ENCODE measurements at places on chromosomes 2 and 18. TPM values are rescaled to one million over a fixed set of nuclear protein-coding genes. Genes with fewer than 3 reads are reported as not detected.

DNA sequence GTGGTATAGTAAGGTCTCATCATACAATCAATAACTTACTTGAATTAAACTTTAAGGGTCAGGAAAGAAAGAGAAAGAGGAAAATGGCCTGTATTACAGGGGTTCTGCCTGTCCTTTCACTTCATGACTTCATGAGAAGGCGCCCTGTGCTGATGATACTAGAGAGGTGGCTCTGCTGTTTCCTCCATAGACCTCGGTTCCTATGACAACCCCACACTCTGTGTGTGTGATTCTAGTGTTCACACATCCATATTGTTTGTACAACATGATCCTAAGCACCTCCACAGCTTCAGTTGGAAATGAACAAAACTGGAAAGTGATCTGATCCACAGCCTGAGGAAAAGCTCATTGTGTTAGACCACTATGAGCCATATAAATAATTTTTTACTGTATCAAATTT is 7.0 kb upstream of the REEP1 start:
- DNase-seq, result no peak

- no peak for DNase-seq
Observed at GRCh38 chr2:219500135-219500534, 1.4 kb downstream of the GMPPA start.

The GPR39 gene
- 0.47 TPM for total RNA-seq

The HOXD4 gene
- 0.67 TPM for total RNA-seq

The GBX2 gene
- 1.1 TPM for total RNA-seq

DNA sequence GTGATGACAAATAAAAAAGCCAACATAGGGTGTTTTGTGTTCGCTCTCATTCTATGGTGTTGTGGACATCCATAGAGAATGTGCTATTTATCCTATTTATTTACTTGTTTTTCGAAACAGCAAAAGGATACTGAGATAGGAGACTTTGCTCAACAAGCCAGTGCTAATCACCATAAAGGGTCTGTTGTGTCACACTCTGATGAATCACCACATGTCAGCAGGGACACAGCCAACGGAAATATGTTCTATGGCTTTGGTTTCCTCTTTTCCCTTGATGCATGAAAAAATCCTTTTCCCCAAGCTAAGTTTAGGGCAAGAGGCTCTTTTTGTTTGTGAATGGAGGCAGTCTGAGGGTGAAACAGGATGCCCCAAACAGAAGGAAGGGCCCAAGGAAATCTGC is 154.3 kb downstream of the RNF152 start:
- no peak for DNase-seq

DNA sequence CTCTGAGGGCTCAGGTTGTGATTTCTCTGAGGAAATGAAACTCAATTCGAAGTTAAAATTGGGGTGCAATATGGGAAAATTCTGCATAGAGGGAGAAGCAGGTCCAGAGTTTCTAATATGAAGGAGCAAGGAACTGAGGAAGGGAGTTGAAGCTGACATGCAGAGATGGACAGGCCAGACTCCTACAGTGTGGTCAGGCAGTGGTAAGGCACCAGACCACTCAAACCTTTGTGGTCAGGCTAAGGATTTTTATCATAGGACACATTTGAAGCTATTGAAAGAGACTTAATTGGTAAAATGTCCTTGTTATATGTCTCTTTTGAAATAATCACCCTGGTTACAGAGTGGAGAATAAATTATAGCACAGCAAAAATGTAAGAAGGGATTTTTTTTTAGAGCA is 1074.8 kb upstream of the CDH2 start:
- no peak for DNase-seq

Measured in mesothelial cell of epicardium (in vitro differentiated cells).